ENCODE measurements at places on chromosomes 16 and 17.

DNA sequence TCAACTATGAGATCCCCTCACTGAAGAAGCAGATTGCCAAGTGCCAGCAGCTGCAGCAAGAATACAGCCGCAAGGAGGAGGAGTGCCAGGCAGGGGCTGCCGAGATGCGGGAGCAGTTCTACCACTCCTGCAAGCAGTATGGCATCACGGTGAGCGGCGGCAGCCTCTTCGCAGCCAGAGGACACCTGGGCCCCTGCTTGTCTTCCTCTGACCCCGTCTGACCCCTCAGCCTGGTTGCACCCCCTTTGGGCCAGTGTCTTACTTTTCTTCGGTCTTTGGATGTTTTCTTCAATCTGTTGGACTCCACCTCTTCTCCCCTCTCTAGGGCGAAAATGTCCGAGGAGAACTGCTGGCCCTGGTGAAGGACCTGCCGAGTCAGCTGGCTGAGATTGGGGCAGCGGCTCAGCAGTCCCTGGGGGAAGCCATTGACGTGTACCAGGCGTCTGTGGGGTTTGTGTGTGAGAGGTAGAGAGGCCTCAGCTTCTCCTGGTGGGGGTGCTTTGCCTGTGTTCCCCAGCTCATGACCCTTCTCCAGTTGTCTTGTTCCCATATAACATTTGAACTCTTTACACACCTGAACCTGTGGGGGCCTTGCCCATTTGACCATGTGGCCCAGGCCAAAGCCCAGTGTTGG lies 4.4 kb downstream of the CDK5RAP3 start:
- no peak for DNase-seq

- DNase-seq, result no peak
These were observed 22.3 kb downstream of the ADGRG5 start for GRCh38 chr16:57564571-57565270.

DNA sequence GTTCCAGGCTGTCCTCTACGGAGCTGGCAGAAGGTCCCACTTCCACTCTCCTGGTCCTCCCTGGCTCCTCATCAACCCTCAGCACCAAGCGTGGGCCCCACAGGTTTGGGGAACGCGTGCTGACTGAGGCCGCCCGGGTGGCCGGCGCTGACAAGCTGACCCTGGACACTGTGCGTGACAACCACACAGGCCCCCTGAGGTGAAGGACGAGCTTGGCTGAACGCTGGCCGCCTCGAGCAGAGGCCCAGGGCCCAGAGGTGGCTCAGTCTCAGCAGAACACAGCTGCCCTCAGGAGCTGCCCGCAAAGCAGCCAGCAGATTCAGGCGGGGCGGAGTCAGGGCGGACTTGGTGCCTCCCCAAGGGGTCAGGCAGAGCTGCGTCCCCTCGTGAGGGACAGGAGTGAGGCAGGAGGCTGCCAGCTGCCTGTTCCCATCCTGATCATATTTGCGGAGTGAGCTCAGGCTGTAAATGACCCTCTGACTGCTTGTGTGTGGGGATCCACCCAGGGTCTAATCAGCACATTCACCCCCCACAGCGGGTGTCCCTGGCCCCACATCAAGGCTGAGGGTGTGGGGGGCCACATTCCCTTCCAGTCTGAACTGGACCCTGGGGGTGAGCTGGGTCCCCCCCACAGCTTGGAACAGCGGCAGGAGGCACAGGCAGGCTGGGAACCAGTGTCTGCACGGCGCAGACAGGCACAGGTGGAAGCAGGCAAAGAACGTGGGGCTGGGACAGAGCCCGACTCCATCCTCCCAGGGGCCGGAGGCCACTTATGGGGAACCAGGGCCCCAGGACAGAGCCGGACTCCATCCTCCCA lies 105.1 kb upstream of the METRNL start:
- DNase-seq, result no peak

- DNase-seq, result no peak
These were observed 12.9 kb downstream of the NUBP1 start for GRCh38 chr16:10756574-10756973.

GRCh38 chr17:41518789-41519449 lies at the start of gene KRT15:
KRT15 (minus strand) TSS chr17:41518890; CDS start chr17:41518827, 63 bp downstream.
- no peak for DNase-seq

DNA sequence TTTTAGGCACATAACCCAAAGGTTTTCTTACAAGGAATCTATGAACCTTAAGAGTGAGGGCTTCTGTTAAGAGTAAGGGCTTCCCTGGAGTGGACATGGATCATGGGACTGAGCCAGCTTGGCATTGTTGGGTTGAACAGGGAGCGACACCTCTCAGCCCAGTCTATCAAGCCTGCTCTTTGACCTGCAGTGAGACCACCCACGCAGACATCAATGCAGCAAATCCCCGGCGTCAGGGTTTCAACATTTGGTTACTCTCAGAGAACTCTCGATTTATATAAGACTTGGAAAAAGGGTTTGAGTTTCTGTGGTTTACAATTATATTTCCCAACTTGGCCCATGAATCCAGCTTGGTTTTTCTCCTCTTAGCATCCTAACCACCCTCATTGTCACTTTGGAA lies 299.9 kb downstream of the WWOX start:
- DNase-seq, result no peak

DNA sequence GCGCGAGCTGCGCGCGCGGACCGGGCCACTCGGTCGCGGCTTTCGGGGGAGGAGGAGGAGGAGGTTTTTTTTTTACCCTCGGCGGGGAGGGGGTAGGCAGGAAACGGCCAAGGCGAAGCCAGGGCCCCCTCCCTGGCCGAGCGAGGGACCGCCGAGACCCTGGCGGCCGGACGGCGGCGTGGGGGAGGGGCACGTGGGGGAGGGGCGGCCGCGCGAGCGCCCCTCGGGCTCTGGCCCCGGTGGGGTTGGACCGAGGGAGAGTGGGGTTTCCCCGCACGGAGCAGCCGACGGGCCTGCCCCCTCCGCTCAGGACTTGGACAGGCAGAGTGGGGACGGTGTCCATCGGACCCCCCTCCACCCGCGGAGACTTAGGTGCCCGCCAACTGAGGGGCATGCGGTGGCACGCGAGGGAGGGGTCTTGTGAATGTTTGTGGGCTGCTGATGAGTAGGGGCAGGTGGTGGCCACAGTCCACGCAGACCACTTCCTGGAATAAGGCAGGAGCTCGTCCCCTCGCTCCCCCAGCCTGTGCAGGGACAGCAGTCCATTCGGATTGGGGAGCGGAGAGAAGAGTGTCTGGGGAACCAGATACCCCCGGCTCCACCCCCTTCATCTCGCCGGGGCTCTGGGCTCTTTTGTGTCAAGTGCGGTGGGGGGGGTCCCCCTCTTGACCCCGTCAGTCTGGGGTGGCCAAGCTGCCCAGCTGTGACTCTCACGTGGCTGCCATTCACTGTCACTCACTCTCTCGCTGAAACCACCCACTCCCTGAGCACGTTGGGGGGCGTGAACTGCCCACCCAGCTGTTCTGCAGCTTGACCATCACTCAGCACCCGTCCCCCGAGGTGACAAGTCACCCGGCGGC lies 3.0 kb upstream of the CHD3 start:
- DNase-seq, result peak; percentile 78

DNA sequence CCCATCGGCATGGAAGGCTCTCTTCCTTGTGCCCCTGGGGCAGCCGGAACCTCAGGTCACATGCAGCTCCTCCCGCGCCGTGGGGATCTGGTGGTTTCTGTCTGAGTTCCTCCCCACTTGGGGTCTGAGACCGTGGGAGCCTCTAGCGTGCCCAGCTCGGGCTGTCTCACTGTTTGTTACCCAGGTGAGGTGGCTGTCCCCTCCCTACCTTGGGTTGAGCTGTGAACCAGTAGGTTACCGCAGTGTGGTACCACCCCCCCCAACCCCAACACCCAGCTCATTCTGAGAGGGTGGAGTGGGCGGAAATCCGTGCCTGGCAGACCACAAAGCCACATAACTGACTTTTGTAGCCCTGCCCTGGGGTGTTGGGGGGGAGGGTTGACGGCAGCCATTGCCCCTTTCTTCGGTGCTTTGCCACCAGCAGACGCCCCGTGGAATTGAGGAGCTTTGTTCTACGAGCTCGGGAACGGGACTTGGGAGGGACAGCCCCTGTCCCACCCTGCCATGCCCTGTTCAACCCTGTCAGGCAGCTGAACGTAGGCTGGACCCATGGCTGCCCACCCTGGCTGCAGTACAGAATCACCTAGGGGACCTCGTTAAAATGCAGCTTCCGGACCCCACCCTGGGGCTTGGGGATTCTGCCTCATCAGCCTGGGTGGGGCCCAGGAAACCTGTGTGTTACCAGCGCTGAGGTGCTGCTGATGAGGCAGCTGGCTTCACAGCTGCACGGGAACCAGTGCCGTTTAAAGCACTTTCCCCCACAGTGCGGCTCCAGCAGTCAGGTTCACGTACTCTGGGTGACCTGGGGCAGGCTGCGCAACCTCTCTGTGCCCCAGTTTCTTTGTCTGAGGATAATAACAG lies 18.5 kb downstream of the RAP1GAP2 start:
- DNase-seq, result no peak

GRCh38 chr16:1991135-1991551 lies 1.4 kb downstream of the SYNGR3 start:
- DNase-seq, result no peak

DNA sequence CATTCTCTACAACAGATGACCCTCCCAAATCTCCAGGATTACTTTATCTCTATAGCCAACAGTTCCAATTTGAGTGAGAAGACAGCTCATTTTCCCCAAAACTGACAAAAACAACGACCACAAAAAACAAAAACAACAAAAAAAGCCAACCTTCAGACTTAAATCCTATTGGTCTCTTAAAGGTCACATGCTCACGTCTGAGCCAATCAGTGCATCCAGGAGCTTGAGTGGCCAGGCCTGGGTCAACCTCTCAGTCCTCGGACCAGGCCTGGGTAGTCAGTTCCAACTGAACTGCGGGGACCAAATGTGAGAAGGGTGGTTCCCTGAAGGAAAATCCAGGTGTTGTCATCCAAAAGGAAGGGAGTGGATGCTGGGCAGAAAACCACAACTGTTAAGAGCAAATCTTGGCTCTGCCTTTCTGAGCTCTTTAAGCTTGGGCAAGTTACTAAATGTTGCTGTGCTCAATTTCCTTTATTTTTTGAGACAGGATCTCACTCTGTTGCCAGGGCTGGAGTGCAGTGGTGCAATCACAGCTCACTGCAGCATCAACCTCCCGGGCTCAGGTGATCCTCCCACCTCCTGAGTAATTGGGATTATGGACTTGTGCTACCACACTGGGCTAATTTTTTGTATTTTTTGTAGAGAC lies 43.0 kb upstream of the MSI2 start:
- no peak for DNase-seq

GRCh38 chr17:9905902-9906301 lies 831 bp upstream of the RCVRN start:
- DNase-seq, result no peak

- no peak for DNase-seq
These were observed 186.2 kb upstream of the WSCD1 start for GRCh38 chr17:5883775-5884665.

DNA sequence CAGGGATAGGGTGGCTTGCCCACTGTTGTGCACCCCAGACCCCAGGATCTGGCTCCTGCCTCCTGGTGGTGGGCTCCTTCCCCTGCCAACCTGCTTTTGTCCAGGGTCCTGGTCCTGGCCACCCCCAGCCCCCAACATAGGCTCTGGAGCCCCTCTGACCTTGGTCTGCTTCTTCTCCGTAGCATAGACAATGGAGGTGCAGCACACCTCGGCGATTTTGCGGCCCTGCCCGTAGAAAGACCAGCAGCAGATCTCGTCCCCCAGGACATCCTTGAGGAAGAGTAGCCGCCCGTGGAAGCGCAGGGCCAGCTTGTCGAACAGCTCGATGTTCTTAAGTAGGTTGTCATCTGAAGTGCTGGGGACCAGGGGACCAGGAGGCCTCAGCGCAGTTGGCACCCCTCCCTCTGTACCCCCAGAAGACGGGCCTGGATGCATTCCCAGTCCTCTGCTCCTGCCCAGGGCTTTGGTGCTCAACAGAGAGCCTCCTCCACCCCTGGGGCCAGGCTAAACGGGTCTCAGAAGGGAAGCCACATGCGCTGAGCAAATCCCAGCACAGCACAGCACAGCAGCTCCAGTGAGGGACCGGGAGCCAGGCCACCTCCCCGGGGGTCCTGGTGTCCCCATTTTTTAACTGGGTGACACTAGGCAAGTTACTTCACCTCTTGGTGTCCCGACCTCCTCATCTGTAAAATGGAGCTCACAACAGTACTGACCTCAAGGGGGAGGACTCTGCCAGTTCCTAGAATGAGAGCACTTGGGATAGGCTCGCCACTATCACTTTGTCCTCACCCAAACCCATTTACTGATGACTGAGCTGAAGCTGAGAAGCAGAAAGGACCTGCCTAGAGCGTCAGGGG lies 10.8 kb downstream of the ASPHD1 start:
- DNase-seq, result no peak

DNA sequence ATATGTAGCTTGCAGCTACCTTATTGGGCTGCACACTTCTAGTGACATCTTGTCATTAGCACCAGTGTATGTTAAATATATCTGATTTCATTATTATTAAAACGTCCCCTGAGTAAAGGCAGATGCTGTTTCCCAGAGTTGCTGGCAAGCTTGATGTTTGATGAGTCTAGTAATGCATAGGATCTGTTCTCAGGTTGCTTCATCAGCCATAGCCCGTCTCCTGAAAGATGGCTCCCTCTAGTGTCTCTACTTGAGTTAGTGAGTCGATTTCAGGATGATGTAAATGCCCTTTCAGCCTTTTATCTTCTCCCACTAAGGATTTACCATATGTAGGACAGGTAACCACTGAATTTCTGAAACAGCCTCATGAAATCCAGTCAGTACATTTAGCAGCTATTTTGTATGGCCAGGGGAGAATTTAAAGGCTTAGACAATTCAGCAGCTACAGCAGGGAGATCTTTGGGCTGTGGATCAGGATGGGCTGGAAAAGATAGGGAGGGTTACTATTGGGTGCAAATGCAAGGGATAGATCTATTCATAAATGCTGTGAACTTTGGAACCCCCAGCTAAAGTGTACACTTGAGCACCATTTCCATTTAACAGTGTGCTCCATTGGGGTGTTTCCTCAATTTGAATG lies 376.3 kb downstream of the CNTNAP4 start:
- DNase-seq, result peak; percentile 81

- DNase-seq, result peak; percentile 53
These were observed 2.0 kb upstream of the ARRB2 start for GRCh38 chr17:4708436-4708835.

DNA sequence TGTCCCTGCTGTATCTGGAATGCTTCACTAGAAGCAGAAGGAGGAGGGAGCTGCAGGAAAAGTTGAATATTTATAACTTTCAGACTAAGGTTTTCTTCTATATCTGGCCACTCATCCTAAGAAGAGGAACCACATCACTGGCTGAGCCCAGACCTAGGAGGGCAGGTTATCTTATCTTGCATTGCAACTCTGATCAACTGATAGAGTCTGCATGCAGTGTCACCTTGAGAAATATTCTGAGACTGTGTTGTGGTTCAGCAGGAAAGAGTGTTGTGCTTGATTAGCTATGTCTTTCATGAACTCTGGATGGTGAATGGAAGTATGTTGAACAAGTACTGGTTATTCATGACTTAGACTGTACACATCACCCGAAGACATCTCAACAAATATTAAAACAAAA lies 460.0 kb downstream of the TOX3 start:
- no peak for DNase-seq

DNA sequence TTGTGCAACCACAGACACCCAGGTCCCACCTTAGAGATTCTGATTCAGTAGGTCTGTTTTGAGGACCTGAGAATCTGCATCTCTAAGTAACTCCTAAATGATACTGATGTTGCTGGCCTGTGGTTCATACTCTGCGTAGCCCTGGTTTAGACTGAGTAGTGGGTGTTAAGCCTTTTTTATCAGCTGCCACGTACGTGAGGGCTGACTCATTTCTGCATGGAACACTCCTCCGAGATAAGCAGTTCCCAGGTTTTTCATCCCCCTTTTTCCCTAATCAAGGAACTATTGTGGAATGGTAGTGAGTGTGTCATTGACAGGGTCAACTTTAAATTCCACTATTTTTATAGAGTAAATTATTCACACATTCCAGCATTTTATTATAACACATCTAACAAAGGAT lies 26.1 kb downstream of the CDRT4 start:
- no peak for DNase-seq

All from brain (organoid and tissue), 16 donors.